ENCODE measurements at places on chromosomes 5 and 9.

DNA sequence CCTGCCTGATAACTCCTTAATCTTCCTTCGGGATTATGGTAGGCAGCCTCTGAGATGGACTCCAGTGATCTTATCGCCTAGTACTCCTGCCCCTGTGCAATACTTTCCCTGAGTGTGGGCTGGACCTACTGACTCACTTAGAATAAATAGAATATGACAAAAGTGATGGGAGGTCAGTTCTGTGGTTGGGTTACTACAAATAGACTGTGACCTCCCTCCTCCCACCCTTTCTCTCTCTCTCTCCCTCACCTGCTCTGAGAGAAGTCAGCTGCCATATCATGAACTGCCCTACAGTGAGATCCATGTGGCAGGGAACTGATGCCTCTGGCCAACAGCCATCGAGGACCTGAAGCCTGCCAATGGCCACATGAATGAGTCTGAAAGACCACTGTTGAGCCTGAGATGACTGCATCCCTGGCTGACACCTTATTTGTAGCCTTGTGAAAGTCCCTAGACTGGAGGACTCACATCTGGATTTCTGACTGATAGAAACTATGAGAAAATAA lies 31.7 kb downstream of the NRG2 start:
- DNase-seq, result no peak

DNA sequence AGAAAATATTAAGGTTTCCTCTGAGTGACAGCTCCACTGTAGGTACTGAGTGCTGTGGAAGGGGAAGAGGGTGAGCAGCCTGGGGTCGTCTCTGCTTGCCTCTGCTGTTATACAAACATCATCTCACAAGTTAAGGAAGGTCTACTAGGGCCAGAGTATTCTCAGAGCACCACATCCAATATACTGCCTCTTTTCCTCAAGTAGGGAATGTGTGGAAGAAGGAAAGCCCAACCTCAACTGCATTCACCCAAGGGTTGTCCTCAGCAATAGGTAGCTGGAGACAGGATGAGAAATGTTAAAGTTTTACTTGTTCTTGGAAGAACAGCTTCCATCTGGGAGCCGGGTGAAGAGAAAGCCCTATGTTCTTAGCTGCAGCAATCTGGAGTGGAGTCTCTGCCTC lies 1062.3 kb upstream of the CDH10 start:
- DNase-seq, result no peak

GRCh38 chr5:32574540-32575175 lies 10.7 kb upstream of the SUB1 start:
- DNase-seq, result no peak

DNA sequence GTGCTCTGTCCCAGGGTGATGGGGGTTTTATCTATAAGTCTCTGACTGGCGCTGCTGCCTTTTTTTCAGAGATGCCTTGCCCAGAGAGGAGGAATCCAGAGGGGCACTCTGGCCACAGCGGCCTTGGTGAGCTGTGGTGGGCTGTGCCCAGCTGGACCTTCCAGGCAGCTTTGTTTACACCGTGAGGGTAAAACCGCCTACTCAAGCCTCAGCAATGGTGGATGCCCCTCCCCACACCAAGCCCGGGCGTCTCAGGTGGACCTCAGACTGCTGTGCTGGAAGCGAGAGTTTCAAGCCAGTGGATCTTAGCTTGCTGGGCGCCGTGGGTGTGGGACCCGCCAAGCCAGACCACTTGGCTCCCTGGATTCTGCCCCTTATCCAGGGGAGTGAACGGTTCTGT lies 41.3 kb upstream of the C9orf72 start:
- no peak for DNase-seq

DNA sequence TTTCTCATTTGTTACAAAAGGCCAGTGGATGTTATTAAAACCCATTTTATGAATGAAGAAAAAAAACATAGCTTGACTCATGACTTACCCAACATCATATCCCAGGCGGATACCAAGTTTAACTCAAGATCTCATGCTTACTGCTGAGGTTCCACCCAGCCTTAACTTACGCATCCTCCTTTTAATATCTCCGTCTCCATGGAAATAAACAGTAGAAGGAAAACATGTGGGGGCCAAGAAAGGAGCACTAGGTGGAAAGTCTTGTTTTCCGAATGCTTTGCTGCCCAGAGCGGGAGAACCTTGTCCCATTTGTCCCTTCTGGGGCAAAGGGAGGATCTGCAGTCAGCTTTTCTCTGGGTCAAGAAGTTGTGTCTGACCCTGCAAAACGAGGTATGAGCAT lies 44.1 kb downstream of the ANGPTL2 start:
- DNase-seq, result no peak

- DNase-seq, result no peak
These were observed 125.9 kb downstream of the APBA1 start for GRCh38 chr9:69546265-69546664.

DNA sequence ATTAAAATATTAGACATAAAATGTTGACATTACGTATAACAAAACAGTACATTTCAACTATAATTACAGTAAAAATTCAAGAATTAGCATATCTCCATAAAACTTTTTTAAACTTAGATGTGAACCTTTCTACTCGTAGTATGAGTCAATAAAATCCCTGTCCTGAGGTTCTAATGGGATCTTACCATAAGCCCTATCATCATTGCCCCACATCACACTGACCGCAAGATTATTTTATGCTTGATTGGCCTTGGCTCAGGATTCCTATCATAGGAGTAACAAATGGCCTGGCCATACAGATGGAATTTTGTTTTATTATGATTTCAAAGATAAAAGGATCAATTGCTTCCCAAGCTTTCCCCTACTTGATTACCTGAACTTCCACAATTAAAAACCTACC lies 238.3 kb downstream of the MEF2C start:
- DNase-seq, result no peak

DNA sequence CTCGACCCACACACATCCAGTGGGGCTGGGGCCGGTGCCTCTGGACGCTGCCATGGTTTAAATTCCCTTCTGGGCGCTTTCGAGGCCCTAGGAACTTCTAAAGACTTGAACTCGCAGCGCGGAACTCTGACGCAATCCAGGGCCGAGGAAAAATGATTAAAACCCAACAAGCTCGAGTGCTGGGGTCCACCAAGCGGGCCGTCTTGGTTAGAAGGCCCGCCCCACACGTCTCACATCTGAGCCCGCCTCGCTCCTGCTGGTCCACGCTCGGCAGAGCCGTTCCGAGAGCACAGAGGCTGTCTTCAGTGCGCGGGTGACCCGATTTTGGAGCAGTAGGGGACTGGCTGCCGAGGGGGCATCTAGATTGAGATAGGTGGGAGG lies 1.5 kb downstream of the CRHBP start:
- DNase-seq, result no peak

- no peak for DNase-seq
These were observed 18.5 kb upstream of the UBAC1 start for GRCh38 chr9:135979547-135980166.

DNA sequence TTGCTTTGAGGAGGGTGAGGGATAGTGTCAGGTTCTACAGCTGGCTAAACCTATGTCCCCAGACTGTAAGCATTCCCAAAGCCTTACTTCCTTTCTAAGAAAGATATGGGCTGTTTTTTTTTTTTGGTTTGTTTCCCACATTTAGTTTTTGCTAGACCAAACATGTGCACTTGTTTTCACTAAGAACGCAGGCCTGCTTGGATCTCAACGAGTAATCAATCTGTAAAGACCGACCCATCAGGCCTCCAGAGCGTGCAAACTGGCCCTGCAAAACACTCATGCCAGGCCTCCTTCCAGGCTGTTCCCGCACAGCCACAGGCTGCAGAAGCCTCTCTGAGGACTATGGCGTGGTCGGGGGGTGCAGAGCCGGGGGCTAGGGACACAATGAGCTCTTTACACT lies 304.8 kb upstream of the PANK3 start:
- no peak for DNase-seq

GRCh38 chr9:82934949-82935348 lies 128.0 kb downstream of the RASEF start:
- DNase-seq, result no peak

- no peak for DNase-seq
These were observed 379.7 kb upstream of the IRX2 start for GRCh38 chr5:3131161-3131560.

DNA sequence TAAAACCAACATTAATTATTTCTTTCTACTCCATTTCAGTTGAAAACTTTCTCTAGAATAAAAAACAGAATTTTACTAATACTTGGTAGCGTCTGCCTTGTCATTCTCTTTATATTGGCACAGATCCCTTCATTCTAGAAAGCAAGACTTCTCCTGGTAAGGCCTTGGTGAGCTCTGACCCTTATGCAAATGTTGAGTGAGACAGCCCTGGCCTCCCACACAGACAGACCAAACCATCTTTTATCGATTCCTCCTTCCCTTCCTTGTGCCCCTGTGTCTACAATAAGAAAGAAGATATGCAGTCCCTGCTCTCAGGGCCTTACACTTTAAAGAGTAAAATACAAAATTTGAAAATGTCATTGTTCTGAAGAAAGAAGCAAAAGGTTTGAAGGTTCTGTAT lies 262.2 kb downstream of the EFNA5 start:
- no peak for DNase-seq

DNA sequence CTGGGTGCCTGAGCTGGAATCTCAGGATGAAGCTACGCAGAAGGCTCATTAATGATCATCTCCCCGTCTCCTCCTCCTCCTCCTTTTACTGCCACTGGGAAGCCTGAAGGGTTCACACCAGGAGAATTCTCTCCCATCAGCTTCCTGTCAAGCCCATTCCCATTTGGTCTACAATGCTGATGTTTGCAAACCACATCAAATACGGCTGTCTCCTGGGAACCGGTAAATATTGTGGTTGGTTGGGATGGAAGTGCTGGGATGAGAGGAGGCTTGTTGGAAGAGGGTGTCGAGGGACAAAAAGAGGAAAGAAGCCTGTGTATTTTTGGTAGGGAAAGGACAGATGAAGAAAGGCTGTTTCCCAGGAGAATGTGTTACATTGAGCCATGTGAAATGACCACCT lies 13.2 kb upstream of the S1PR3 start:
- DNase-seq, result no peak

DNA sequence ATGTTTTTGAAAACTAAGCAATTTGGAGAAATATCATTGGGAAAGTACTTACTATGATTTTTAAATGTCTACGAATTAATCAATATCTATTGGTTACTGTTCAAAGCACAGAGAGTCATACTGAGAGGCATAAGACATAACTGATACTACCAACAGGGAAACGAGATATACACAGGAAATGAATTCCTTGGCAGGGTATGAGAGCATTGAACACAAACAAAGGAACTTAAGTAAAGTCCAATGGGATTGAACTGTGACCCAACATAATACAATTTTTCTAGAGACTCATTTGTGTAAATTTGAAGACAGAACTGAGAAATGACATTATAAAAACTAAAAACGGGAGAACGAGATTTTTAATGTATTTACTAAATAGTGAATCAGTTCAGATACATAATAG lies 1.3 kb upstream of the ITGA1 start:
- DNase-seq, result no peak

DNA sequence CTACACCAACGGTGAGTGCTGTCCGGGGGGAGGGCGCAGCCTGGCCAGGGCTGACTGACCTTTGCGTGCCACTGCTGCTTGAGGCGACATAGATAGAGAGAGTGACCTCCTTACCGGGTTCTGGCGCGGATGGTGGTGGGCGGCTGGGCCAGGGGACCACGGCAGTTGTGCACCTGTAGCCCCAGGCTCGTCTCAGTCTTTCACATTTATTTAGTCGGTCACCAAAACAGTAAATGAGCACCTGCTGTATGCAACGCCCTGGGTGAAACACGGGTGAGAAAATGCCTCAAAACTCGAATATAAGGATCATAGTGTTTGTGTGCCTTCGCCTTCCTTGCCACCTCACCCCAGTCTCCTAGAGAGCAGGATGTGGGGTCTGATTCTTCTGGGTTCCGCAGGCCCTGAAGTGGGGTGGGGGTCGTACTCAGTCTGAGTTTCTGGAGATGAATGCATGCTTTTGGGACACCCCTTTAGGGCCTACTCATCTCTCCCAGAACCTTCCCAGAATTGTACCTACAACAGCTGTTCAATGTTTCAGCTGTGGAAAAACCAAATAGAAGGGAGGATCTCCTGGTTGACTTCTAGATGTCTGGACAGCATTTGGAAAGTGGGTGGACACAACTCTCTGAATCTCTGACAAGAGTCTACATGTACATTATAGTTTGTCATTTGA lies 714 bp downstream of the SEC24A start:
- no peak for DNase-seq

DNA sequence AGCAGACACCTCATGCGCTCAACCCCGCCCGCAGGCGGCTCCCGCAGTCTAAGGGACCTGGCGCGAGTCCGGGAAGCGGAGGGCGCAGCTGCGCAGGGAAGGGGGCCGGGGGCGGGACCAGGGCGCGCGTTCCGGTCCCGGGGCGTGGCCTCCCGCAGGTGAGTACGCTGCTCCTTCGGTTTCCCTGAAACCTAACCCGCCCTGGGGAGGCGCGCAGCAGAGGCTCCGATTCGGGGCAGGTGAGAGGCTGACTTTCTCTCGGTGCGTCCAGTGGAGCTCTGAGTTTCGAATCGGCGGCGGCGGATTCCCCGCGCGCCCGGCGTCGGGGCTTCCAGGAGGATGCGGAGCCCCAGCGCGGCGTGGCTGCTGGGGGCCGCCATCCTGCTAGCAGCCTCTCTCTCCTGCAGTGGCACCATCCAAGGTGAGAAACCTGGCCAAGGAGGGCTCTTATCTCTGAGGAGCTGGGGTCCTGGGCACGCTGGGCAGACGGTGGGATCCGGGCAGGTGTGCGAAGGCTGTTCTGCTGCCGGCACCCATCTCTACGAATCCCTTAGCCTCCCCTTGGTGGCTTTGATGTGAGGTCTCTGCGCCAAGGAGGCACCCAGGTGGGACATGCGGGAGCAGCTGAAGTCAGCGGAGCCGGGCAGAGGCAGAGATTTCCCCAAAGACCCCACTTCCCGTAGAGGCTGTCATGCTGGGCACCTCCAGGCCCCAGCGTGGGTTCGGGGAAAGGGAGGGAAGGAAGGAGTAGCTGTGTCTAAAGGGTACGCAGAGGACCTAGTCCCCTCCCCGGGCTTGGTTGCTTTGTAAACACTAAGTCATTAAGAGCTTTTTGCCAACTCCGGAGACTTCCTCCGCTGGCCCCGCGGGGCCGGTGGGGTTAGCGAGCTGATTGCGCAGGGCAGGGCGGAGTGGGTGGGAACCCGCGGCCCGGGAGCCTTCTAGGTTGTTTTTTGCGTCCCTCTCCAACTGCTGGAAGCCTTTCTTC lies at the start of gene F2RL1:
TSS of gene F2RL1 (plus strand) at position 187 of the 988 bp plus-strand sequence. CDS start at position 340, 153 bp downstream.
- no peak for DNase-seq

All from AG09319 (cell line).